Vagina (tissue), 2 donors: ENCODE measurements at places on chromosomes 7 and 10.

DNA sequence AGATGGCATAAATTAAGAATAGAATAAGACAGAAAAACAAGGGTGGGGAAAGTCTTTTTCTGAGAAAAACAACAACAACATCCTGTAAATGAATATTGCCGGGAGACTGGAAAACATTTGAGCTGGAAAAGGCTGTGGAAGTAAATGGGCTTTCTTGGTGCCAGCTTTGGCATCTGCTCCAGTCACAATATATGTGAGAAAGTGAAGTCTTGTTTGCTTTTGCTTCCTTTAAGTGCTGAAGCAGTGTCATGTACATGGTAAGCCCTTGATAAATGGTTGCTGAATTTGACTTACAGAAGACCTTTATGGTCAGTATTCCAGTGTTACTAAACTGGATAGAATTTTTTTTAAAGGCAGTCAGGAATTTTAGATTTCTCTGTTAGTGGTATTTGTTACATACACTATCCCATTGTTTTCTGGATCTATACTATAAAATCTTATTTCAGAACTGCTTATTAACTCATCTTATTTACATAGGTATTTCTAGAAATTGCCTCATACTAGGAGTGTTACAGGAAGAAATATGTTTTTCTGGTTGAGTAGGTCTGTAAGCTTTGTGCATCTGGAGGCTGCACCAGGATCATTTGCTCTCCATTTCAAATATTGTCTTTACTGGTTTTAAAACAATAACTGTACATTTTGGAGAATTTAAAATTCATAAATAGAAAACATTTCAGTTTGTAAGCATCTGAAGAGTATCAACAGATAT lies 201.7 kb upstream of the FOXP2 start:
- H3K4me3 ChIP-seq: no peak overlapping the region
- H3K36me3 ChIP-seq: no peaks in the 10 kb centered on the region
- H3K27me3 ChIP-seq: no peaks in the 10 kb centered on the region
- DNase-seq: no peak
- no peak overlapping the region for H3K27ac ChIP-seq
- no peaks in the 10 kb centered on the region for H3K4me1 ChIP-seq

- no peaks in the 10 kb centered on the region for H3K27me3 ChIP-seq
- no peak overlapping the region for H3K4me3 ChIP-seq
- H3K4me1 ChIP-seq: no peaks in the 10 kb centered on the region
- no peaks in the 10 kb centered on the region for H3K36me3 ChIP-seq
These were observed 99.5 kb downstream of the MKI67 start for GRCh38 chr10:128026615-128027300.

DNA sequence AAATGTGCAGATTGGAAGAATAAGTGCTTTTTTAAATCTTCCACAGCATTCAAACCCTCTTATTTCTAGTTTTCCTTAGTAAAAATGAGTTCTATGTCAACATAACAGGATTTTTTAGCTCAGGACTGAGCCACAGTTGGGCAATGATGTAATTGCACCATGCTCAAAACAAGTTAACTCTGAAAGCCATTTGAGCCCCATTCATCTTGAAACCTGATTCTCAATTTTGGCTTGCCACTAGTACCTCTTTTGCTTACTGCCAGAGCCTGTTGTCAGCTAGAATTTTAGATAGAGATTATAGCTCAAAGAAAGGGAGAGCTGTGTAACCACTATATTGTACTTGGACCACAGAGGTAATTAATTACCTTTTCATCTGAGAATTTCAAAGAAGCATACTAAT lies 1028.5 kb upstream of the PHF14 start:
- H3K4me3 ChIP-seq: no peak overlapping the region
- no peaks in the 10 kb centered on the region for H3K4me1 ChIP-seq
- no peaks in the 10 kb centered on the region for H3K36me3 ChIP-seq
- no peak overlapping the region for H3K27ac ChIP-seq
- H3K27me3 ChIP-seq: no peaks in the 10 kb centered on the region

DNA sequence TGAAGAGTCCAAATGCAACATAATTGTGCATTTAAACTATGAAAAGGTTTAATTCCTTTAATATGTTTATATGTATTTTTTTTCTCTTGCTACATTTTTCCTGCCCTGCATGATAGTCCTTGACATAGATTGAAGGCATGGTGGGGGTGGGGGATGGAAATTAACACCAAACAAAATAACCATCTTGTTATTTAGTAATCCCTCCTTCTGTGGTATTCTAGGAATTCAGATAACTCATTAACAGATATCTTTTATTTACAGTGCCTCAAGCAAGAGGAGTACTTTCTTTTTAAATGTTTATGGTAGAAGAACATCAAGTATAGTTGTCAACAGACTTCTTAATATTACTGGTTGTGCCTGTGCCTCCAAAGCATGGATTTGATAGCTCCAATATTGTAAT lies 337.6 kb upstream of the SEMA3A start:
- no peaks in the 10 kb centered on the region for H3K36me3 ChIP-seq
- no peaks in the 10 kb centered on the region for H3K4me1 ChIP-seq
- no peak overlapping the region for H3K4me3 ChIP-seq
- H3K27me3 ChIP-seq: no peaks in the 10 kb centered on the region

GRCh38 chr10:61623161-61623560 lies 39.6 kb upstream of the CABCOCO1 start:
- H3K27ac ChIP-seq: no peak overlapping the region
- no peak overlapping the region for H3K4me3 ChIP-seq
- H3K27me3 ChIP-seq: no peaks in the 10 kb centered on the region
- H3K4me1 ChIP-seq: peaks cover 10% of the 10 kb centered on the region

- no peaks in the 10 kb centered on the region for H3K27me3 ChIP-seq
- DNase-seq: no peak
- H3K4me1 ChIP-seq: no peaks in the 10 kb centered on the region
These were observed 147.1 kb downstream of the BUB3 start for GRCh38 chr10:123301077-123301857.

DNA sequence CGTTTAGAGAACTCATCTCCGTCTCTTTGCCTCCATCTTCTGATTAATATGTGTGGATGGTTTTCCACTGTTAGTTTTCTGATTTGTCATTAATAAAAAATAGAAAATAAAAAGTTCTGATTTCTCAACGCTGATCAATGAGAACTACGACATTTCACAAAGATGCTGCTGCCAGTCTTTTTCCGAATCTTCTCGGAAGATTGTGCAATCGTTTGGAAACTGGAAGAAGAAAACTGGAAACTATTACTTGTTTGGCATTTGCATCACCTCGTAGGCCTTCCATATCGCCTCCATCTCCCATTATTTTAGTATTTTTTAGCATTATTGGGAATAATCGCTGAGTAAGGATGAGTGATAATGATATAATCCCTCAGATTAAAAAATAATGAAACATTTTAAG lies 123.2 kb upstream of the KLF6 start:
- H3K36me3 ChIP-seq: no peaks in the 10 kb centered on the region
- no peak overlapping the region for H3K27ac ChIP-seq
- H3K27me3 ChIP-seq: no peaks in the 10 kb centered on the region
- no peak for DNase-seq
- peaks cover 8% of the 10 kb centered on the region for H3K4me1 ChIP-seq
- H3K4me3 ChIP-seq: no peak overlapping the region

DNA sequence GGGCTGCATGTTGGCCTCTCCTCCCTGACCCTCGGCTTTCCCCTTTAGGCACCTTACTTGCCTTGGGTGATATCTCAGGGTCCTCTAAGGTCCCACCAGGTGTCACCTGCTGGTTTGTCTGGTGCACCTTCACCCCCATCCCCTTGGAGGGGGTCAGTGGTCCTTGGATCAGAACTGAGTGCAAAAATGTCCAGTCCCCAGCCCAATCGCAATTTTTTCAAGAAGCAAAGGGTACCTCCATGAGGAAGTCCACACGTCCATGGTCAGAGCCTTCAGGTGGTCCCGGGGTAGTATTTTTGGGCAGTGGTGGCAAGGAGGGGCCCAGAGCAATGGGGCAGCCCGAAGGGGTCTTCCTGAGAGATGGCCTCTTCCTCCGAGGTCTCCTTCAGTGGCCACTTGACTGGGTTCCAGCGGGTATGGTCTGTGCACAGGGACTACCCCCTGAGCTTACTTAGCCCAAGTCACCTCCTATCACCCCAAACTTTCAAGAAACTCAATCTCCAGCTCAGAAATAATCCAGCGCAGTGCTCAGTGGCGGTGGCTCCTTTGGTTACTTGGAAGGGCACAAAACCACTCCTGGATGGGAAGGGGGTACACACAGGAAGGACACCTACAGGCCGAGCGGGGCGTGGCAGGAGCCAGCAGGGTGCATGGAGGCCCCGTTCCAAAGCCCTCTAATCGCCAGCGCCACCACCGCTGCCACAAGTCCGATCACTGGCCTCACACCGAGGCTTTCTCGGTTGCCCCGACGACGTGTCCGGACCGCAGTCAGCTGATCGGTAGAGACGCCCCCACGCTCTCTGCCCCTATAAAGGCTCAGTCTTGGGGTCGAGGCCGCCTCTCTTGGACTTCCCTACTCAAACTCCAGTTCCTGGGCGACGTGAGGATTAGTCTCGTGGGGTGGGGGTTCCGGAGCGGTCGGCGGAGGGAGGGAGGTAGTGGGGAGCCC lies 4.5 kb downstream of the SAP25 start:
- no peaks in the 10 kb centered on the region for H3K27me3 ChIP-seq
- H3K27ac ChIP-seq: peak overlapping the region; percentile 17
- DNase-seq: no peak
- peak overlapping the region; percentile 54 for H3K4me3 ChIP-seq
- H3K36me3 ChIP-seq: no peaks in the 10 kb centered on the region

GRCh38 chr7:22577470-22578001 lies 77.5 kb upstream of the STEAP1B start:
- peaks cover 22% of the 10 kb centered on the region for H3K4me1 ChIP-seq
- H3K4me3 ChIP-seq: no peak overlapping the region
- DNase-seq: peak; percentile 94
- peaks cover 3% of the 10 kb centered on the region for H3K27me3 ChIP-seq
- H3K36me3 ChIP-seq: no peaks in the 10 kb centered on the region

DNA sequence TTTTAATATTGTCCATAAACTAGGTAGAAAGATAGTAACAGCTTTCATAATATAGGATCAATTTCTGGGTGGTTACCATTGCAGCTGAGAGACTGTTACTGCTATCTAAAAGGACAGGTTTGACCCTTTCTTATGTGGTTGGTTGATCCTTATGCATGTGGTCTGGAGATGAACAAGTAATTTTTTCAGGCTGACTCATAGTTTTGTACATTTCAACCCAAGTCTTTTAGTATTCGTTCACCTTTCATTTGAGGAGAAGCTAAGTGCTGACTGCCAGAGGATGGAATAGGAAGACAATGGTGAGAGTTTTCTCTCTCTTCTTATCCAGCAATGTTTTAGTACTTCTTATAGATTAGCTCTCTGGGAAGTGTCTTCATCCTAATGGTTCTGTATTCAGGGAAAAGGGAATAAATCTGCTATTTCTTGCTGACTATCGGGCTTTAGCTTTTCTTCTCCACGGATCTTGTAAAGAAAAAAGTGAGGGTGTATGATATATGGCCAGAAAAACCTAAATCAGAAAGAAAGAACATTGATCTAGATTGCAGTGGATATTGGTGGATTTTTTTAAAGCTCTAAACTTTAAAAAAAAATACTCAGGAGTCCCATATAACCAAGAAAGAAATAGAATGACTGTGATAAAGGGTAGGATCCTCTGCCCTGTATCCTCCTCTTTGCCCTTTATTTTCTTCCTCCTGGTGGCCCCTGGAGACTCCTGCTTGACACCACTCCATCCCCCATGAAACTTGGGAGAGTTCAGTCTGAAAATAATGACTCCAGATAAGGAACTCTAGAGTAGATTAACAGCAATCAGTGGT lies 88.0 kb downstream of the CPED1 start:
- no peaks in the 10 kb centered on the region for H3K27me3 ChIP-seq
- H3K36me3 ChIP-seq: no peaks in the 10 kb centered on the region
- no peak overlapping the region for H3K27ac ChIP-seq
- no peak overlapping the region for H3K4me3 ChIP-seq
- no peaks in the 10 kb centered on the region for H3K4me1 ChIP-seq

DNA sequence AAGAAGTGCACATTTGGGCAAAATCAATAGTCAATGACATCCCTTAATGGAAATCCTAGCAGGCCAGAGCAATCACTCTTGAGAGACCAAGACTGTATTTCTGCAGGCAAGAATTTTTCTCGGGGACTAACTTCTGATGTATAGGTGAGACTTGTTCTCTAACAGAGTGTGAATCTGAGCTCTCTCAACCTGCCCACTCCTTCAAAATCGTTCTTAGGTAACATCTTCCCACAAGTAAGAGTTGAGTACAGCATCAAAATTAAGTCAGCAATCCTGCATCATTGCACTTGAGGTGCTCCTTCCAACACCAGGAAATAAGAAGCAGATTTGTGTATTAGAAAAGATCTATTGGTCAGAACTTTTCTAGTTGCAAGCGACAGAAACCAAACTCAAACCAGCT lies 25.6 kb upstream of the GFRA1 start:
- H3K27ac ChIP-seq: no peak overlapping the region
- no peak for DNase-seq
- H3K27me3 ChIP-seq: no peaks in the 10 kb centered on the region
- H3K4me3 ChIP-seq: no peak overlapping the region
- no peaks in the 10 kb centered on the region for H3K4me1 ChIP-seq

DNA sequence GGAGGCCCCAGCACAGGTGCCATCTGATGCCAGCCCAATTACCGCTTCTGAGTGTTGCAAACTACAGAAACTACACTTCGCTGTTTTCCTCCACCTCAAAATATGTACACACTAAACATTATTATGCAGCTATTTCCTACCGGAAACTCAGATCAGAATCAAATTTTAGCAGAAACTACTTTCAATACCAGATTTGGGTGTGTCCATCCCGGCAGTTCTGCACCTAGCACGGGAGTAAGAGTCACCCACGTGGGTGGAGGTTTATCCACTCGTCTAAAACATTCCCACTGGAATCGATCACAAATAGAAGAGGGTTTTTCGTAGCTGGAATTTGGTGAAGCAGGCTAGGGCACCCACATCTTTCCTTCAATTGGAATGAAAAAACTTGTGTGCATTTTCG lies 214.4 kb upstream of the PRKCQ start:
- no peak overlapping the region for H3K27ac ChIP-seq
- H3K27me3 ChIP-seq: no peaks in the 10 kb centered on the region
- no peaks in the 10 kb centered on the region for H3K36me3 ChIP-seq
- no peak for DNase-seq
- no peak overlapping the region for H3K4me3 ChIP-seq

DNA sequence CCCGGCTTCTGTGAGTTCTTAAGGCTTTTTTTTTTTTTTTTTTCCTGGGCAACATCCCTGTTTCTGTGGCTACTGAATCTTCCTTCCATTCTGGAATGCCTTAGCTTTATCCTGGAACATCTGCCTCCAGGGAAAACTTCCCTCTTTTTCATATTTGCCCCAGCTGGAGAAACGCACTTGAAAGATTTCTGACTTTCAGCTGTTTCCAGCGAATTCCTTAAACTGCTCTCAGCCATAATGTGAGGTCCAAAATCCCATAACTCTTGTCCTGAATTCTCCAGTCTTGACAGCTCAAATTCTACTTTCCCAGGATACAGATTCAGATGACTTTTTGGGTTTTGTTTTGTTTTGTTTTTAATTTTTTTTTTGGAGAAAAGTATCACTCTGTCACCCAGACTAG lies 263.6 kb upstream of the AUTS2 start:
- no peak overlapping the region for H3K27ac ChIP-seq
- no peak overlapping the region for H3K4me3 ChIP-seq
- no peaks in the 10 kb centered on the region for H3K36me3 ChIP-seq
- H3K27me3 ChIP-seq: no peaks in the 10 kb centered on the region

GRCh38 chr7:79531116-79531515 lies 77.6 kb upstream of the MAGI2 start:
- H3K27ac ChIP-seq: no peak overlapping the region
- no peaks in the 10 kb centered on the region for H3K4me1 ChIP-seq
- DNase-seq: no peak
- H3K4me3 ChIP-seq: no peak overlapping the region
- no peaks in the 10 kb centered on the region for H3K27me3 ChIP-seq

GRCh38 chr10:24882047-24882698 lies 70.2 kb downstream of the PRTFDC1 start:
- H3K27ac ChIP-seq: no peak overlapping the region
- no peaks in the 10 kb centered on the region for H3K36me3 ChIP-seq
- H3K4me1 ChIP-seq: no peaks in the 10 kb centered on the region
- H3K27me3 ChIP-seq: no peaks in the 10 kb centered on the region
- H3K4me3 ChIP-seq: no peak overlapping the region
- no peak for DNase-seq
